ENCODE measurements at places on chromosomes 6 and 20. TPM values are rescaled to one million over a fixed set of nuclear protein-coding genes. Genes with fewer than 3 reads are reported as not detected.

Gene ADGRB3
- total RNA-seq = 2.3 TPM

- peak; percentile 63 for DNase-seq
- peaks cover 5% of the 10 kb centered on the region for H3K4me1 ChIP-seq
- peak overlapping the region; percentile 42 for H3K4me3 ChIP-seq
Measured at GRCh38 chr6:131250122-131250521, 114.9 kb downstream of the AKAP7 start.

DNA sequence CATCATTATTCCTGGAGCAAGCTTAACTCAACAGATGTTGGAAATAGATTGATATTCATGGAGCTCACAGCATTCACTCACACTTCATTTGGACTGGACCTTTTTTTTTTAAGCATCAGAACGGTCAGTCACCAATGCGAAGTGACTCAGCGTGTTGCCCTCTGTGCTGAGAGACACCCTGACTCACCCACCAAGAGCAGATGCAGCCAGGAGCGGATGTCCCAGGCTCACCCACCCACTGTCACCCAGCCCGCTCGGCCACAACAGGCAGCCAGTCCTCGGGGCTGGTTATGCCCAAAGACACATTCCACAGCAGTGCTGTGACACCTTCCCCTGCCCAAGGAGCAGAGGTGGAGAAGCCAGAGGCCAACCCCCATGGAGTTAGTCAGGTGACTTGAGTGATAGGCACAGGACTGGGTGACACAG is 15.7 kb downstream of the RNASET2 start:
- H3K4me1 ChIP-seq = no peaks in the 10 kb centered on the region
- no peak overlapping the region for H3K4me3 ChIP-seq
- DNase-seq = no peak
- H3K36me3 ChIP-seq = peaks cover 60% of the 10 kb centered on the region

Gene RIMS4
- total RNA-seq = 3.5 TPM

GRCh38 chr6:24922814-24923213 is 12.9 kb downstream of the RIPOR2 start:
- H3K4me3 ChIP-seq = no peak overlapping the region
- no peaks in the 10 kb centered on the region for H3K36me3 ChIP-seq
- H3K27me3 ChIP-seq = no peaks in the 10 kb centered on the region
- H3K4me1 ChIP-seq = peaks cover 8% of the 10 kb centered on the region

GRCh38 chr6:72238900-72239299 is 352.6 kb downstream of the RIMS1 start:
- H3K36me3 ChIP-seq = no peaks in the 10 kb centered on the region
- no peaks in the 10 kb centered on the region for H3K27me3 ChIP-seq
- DNase-seq = no peak
- H3K4me3 ChIP-seq = no peak overlapping the region
- H3K27ac ChIP-seq = no peak overlapping the region

Gene SLC25A27
- total RNA-seq = 19.1 TPM

Gene SYCP2
- total RNA-seq = 3.5 TPM

Gene NRM
- 10.0 TPM for total RNA-seq

Gene PCSK2
- 38.8 TPM for total RNA-seq

Gene AP5S1
- 11.1 TPM for total RNA-seq

DNA sequence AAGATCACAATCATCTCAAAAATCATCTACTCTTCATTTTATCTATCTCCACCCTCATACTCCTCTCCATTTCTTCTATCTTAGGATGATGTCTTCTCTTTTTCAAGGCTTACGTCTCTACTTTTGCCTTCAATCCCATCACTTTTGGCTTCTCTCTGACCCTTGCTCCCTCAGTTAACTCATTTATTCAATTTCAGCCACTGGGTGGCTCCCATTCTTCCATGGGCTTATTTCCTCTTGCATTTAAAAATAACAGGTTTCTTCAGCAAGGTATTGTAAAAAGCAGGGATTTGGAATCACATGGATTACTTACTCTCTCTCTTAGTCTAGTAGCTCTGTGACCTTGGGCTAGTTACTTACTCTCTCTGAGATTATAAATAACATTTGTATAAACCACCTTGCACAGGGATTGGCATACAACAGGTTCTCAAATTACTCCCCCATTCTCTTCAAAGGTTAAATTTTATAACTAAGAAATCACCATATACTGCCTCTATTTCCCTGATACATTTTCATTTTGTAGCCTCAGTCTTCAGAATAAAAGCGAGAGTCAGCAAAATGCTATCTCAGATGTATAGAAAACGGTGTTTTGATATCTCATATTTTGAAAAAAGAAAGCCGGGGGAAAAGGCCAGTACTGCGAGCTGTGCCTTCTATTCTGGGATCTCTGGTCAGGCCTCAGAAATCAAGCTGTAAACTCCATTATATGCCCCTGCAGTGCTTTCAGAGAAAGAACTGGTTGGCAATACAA is 5.5 kb downstream of the ZSCAN12 start:
- no peak overlapping the region for H3K4me3 ChIP-seq
- peaks cover 25% of the 10 kb centered on the region for H3K4me1 ChIP-seq
- H3K36me3 ChIP-seq = peaks cover 55% of the 10 kb centered on the region
- H3K27ac ChIP-seq = no peak overlapping the region
- no peaks in the 10 kb centered on the region for H3K27me3 ChIP-seq

GRCh38 chr6:225121-225721 is 67.1 kb upstream of the DUSP22 start:
- H3K36me3 ChIP-seq = no peaks in the 10 kb centered on the region

DNA sequence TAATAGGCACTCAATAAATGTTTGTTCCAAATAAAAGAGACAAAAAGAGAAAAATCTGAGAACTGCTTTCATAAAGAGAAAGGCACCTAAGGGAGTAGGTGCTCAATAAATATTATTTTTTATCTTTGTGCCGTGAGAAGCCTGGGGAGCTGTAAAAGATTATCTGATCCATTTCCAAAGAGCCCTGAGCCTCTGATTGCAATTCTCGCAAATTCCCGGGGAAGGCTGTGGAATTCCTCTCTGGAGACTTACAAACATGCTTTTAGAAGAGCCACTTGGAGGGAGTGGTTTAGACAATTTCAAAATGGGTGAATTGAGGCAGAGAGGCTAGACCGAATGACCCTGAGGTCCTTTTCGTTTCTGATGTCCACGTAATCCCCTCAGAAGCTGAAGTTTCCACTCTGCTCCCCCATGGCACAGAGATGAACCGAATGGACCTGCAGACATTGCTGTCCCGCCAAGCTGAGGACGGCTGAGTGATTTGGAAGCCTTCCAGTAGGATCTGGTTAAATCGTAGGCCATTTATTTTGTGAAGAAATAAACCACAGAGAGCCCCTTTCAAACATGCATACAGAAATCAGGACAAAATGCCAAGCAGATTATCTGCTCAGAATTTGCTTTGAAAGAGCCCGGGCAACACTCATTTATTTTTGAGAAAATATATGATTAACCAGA is 77.8 kb downstream of the PKHD1 start:
- no peak overlapping the region for H3K27ac ChIP-seq
- H3K27me3 ChIP-seq = peaks cover 10% of the 10 kb centered on the region
- H3K4me1 ChIP-seq = no peaks in the 10 kb centered on the region
- no peaks in the 10 kb centered on the region for H3K36me3 ChIP-seq
- no peak for DNase-seq

GRCh38 chr6:74768120-74768519 is 437.7 kb downstream of the COL12A1 start:
- H3K36me3 ChIP-seq = no peaks in the 10 kb centered on the region
- H3K4me1 ChIP-seq = no peaks in the 10 kb centered on the region
- no peak for DNase-seq
- H3K4me3 ChIP-seq = no peak overlapping the region
- H3K27ac ChIP-seq = no peak overlapping the region

DNA sequence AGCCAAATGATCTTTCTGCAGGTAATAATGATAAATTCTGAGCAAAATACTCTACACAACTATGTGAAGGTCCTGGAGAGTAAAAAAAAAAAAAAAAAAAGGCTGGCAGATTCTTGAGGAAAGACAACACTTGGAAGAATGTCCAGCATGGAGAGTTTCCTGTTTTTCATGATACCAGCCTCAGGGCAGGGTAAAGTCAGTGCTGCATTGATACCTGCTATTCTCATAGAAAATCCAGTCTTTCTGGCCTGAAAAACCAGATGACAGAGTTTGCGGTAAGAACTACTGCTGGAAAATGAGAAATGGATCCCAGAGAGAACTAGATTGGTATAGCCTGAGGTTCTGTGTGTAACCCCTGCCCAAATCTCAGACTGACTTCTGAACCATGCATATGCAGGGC is 89.1 kb downstream of the AFG1L start:
- H3K4me1 ChIP-seq = no peaks in the 10 kb centered on the region
- H3K27me3 ChIP-seq = no peaks in the 10 kb centered on the region
- no peak overlapping the region for H3K27ac ChIP-seq
- H3K4me3 ChIP-seq = no peak overlapping the region

Gene OR2H2
- not detected for total RNA-seq

DNA sequence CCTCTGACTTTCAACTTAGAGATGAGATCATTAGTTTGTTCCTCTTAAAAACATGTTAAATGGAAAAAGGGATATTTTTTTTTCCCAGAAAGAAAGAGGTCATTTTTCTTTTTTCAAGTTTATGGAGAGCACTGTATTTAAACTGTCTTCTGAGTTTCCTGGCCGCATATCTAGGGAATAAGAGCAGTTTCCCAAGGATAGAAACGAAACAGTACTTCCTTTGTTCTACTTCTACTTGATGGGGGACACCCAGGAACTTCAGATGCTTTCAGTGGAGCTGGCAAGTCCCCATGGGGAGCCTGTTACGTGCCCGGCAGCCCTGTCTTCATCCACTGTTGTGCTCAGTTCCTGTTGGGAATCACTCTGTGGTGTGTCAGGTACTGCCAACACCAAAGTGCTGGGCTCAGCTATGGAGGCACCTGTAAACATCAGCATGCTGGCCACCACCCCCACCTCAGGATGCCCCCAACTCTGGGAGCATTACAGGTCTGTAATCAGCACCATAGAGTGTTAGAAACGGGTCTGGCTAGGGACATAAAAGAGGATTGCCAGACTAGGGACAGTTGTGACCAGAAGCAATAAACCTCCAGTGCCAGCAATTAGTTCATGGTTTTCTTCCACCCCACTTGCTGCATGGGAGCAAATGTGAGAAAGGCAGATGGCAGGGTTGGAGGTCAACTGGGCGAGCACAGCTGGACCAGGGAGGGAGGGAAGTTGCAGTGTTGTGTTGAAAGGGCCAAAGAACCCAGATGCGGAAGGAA is 221.7 kb upstream of the ECI2 start:
- H3K4me1 ChIP-seq = peaks cover 14% of the 10 kb centered on the region
- no peak for DNase-seq
- no peak overlapping the region for H3K27ac ChIP-seq
- no peak overlapping the region for H3K4me3 ChIP-seq

GRCh38 chr20:62952968-62953838 is 694 bp downstream of the SLC17A9 start:
- peaks cover 21% of the 10 kb centered on the region for H3K36me3 ChIP-seq
- no peaks in the 10 kb centered on the region for H3K27me3 ChIP-seq
- peak overlapping the region; percentile 53 for H3K4me3 ChIP-seq
- peak overlapping the region; percentile 89 for H3K27ac ChIP-seq
- peak; percentile 45 for DNase-seq

GRCh38 chr20:19049514-19049913 is 162.9 kb upstream of the SLC24A3 start:
- no peaks in the 10 kb centered on the region for H3K27me3 ChIP-seq
- no peak overlapping the region for H3K4me3 ChIP-seq
- H3K4me1 ChIP-seq = peaks cover 5% of the 10 kb centered on the region
- no peak overlapping the region for H3K27ac ChIP-seq
- H3K36me3 ChIP-seq = no peaks in the 10 kb centered on the region

DNA sequence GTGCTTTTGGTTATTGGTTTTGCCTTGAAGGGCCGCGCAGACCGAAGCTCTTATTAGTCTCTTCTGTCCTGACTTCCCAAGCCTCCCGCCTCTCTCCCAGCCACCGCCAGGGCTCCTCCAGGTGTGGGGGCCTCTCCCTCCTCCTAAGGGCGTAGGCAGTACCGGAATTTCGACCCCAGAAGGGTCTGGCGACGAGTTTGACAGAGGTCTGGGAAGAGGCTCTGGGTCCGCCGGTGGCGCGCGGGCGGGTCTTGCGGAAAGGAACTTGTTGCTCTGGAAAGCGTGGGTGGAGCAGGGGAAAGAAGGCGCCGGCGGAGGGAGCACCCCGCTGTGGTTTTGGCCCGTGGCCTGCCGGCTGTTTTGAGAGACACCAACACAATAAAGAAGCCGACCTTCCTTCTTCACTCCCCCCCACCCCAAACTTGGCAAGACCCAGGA is 1.8 kb downstream of the PCSK2 start:
- no peak overlapping the region for H3K27ac ChIP-seq
- no peaks in the 10 kb centered on the region for H3K36me3 ChIP-seq
- peak; percentile 47 for DNase-seq
- peak overlapping the region; percentile 45 for H3K4me3 ChIP-seq

DNA sequence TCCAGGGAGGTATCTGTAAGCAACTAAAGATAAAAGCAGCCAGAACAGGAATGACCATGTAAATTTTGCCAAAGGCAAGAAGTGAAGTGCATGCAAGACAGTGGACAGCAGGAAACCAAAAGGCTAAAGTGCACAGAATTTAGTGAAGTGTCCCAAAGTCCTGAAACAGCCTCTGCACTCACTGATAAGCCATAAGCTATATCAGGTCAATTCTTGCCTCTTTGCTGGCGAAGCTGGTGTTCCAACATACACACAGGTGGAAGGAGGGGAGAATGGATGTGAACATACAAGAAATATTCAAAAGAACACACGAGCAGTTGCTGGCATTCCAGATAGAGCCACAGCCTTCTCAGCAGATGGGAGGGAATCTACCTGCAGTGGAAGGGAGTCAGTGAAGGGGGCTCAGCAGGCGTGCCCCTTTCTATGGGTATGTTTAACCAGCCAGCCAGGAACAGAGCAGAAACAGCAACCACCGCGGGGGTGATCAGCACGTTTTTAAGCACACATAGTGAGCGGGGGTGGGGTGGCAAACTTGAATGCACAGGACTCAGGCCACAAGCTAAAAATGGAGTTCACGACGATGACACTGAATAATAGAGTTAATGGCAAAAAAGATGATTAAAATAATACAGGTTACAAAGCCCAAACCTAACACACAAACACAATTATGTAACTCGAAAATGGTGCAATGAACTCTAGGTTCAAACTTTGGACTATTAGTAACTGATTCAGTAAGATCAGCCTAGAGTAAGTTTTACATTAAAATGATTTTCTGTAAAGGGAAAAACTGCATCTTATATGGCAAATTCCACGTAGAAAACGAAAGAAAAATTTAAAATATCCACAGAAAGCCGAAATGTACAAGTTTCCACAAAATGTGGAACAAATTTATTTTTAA is 1.2 kb downstream of the ECI2 start:
- peak overlapping the region; percentile 89 for H3K27ac ChIP-seq
- DNase-seq = peak; percentile 57
- peaks cover 16% of the 10 kb centered on the region for H3K4me1 ChIP-seq

Gene EXOC2
- total RNA-seq = 28.5 TPM

DNA sequence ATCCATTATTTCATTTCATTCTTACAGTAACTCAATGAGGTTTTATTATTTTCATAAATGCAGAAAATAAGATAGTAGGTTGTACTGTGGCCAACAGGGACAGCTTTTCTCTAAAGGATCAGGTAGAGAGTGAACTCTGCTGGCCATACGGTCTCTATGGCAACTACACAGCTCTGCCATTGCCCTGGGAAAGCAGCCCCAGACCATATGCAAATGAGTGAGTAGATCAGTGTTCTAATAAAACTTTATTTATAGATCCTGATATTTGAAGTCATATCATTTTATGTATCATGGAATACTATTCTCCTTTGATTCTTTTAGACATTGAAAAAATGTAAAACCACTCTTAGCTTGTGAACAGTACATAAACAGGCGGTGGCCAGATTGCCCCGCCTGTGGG is 192.5 kb upstream of the RREB1 start:
- no peaks in the 10 kb centered on the region for H3K27me3 ChIP-seq
- DNase-seq = no peak
- peaks cover 23% of the 10 kb centered on the region for H3K4me1 ChIP-seq

- no peaks in the 10 kb centered on the region for H3K27me3 ChIP-seq
- no peak overlapping the region for H3K4me3 ChIP-seq
- no peak for DNase-seq
Measured at GRCh38 chr6:157385482-157385881, 4.5 kb downstream of the ZDHHC14 start.

Measured in lower lobe of right lung (tissue), 2 donors.